ENCODE measurements at places on chromosomes 6 and 20.
A peak's percentile ranks its signal among the peaks of the same experiment; 100 is the strongest.

DNA sequence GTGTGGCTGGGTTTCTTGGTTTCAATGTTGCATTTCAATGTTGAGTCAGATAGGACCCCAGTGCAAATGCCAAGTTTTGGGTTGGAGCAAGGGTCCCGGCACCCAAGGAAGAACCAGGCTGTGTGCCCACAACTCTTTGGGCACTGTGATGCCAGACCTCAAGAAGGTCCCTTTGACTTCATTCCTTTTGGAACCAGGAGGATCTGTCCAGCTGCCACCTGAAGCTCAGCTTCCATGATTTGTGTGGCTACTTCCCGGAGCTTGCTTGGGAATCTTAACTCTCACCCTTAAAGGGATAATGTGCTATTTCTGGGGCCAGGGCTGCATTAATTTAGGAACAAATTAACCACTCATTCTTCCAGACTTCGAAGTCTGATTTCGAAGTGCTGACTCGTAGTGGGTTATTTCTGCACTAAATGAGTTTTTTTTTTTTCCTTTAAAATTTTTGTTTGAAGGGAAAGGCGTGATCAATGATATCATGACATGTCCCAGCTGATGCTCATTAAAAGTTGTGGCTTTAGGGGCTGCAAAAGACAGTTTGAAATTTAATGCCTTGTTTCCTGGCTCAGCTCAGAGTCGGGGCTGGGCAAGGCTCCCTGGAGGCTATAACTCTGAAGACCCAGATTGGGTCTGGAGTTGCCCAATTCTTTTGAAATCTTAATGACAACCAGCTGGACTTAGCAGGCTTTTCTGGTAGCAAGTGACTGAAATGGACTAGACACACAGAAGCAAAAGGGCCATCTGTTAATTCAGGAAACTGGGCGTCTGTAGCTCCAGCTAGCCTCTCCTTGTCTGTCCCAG lies 24.0 kb upstream of the PHACTR3 start:
- DNase-seq: peak; percentile 78

- peak; percentile 3 for DNase-seq
These were observed 274.1 kb upstream of the MAP3K7 start for GRCh38 chr6:90860822-90861601.

- DNase-seq: no peak
These were observed 151.6 kb downstream of the SOBP start for GRCh38 chr6:107641500-107641941.

- peak; percentile 62 for DNase-seq
These were observed 48.1 kb downstream of the HLA-DPB1 start for GRCh38 chr6:33123732-33124524.

DNA sequence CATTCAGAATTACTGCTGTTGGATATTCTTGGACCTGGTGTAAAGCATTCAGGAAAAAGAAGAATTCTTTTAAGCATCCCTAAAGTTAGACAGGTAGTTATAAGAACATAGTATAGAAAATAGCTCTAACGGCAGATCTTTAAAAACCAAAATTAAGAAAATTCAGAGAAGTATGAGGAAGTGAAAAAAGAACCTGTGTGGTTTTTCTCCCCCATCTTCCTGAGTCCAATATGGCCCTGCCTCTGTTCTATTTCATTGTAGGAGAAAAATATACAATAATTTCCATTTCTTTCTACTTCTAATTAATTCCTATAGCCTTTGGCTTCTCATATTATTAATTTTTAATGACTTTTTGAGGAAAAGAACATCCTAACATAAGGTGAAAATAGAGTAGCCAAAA lies 47.1 kb downstream of the FHL5 start:
- no peak for DNase-seq

- DNase-seq: peak; percentile 57
These were observed 1.4 kb upstream of the MARCKS start for GRCh38 chr6:113855500-113856374.

- DNase-seq: no peak
These were observed 179.4 kb downstream of the NRN1 start for GRCh38 chr6:5827056-5827904.

DNA sequence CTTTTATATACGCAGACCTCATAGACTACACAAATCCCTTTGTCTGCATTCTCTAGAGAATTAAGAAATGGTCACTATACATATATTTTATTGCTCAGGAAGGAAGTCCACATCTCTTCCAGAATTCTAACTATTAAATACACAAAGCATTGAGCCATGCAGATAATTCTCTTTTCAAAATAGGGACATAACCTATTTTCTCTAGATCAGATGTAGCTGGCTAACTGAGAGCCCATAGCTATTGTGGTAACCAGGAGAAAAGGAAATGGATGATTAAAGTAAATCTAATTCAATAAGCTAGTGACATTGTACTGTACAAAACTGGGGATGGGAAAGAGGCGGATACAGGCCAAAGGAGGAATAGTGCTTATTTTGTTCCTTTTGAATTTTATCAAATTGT lies 137.2 kb downstream of the BACH2 start:
- no peak for DNase-seq

DNA sequence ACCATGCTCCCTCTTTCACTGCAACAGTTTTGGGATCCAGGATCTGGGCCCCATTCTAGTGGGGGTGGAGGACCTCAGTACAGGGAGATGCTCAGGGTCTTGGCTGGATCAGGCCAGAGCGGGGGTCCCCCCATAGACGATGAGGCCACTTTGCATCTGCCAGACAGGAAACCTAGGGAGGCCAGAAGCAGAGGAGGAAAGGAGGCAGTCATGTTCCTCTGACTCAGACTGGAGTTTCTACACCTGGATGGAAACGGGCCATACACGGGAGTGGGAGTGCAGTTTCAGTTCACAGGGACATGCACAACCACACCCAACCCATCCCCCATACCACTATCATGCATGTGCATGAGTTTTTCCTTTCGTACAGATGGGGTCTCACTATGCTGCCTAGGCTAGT lies 3.6 kb upstream of the EMILIN3 start:
- DNase-seq: no peak

- no peak for DNase-seq
These were observed 66.5 kb upstream of the LY86 start for GRCh38 chr6:6521961-6522482.

- DNase-seq: no peak
These were observed 69.9 kb downstream of the SESN1 start for GRCh38 chr6:109024784-109025183.

DNA sequence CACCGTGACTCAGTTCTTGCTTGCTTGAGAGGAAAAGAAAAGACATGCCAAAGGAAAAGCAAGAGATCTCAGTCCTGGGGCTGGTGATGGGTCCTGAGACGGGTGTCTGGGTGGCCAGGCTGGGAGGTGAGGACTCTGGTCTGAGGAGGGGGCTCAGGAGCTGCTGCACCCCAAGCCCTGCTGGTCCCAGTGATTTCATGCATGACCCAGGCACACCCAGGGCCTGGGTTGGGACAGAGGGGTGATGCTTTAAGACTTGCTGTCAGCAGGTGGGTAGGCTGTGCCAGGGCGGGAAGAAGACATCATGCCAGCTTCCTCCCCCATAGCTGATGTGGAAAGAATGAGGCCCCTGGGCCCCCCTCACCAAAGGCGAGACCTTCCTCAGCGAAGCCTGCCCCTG lies 65.1 kb upstream of the PMEPA1 start:
- DNase-seq: no peak

- peak; percentile 23 for DNase-seq
These were observed 172.7 kb upstream of the MARCKS start for GRCh38 chr6:113684382-113684901.

DNA sequence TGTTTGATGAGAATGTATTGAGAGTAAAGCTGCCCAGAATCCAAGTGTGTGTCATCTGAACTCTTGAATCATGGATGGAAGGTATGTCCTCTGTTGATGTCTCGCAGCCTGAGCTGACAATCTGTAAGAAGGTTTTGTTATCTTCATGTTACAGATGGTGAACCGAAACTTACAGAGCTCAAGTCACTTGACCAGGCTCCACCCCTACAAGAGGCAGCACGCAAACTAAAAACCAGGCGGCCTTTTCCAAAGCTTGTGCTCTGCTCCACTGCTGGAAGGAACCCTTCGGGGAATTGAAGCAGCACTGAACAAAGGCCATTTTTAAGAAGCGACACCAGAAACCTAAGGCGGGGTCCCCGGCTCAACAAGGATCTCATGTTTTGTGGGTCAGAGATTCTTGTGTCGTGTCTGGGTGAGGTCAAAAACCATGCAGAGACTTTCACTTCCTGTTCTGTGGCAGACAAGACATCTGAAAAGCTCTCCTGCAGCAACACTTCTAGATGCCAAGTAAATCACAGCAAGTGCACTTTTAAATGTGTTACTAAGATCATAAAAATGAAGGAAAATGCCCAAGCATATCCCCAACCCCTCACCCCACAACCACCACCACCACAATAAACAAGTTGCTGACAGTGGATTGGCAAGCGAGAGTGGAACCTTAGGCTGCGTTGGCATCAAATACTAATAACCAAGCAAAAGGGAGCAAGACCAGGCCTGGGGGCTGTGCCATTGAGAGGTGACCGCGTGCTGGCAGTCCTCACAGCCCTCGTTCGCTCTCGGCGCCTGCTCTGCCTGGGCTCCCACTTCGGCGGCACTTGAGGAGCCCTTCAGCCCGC lies 27.3 kb downstream of the NQO2 start:
- DNase-seq: peak; percentile 62

- no peak for DNase-seq
These were observed 420.9 kb downstream of the PRKN start for GRCh38 chr6:162306616-162307015.

GRCh38 chr6:130843575-130844320 lies 16.5 kb downstream of the SMLR1 start:
- peak; percentile 39 for DNase-seq

DNA sequence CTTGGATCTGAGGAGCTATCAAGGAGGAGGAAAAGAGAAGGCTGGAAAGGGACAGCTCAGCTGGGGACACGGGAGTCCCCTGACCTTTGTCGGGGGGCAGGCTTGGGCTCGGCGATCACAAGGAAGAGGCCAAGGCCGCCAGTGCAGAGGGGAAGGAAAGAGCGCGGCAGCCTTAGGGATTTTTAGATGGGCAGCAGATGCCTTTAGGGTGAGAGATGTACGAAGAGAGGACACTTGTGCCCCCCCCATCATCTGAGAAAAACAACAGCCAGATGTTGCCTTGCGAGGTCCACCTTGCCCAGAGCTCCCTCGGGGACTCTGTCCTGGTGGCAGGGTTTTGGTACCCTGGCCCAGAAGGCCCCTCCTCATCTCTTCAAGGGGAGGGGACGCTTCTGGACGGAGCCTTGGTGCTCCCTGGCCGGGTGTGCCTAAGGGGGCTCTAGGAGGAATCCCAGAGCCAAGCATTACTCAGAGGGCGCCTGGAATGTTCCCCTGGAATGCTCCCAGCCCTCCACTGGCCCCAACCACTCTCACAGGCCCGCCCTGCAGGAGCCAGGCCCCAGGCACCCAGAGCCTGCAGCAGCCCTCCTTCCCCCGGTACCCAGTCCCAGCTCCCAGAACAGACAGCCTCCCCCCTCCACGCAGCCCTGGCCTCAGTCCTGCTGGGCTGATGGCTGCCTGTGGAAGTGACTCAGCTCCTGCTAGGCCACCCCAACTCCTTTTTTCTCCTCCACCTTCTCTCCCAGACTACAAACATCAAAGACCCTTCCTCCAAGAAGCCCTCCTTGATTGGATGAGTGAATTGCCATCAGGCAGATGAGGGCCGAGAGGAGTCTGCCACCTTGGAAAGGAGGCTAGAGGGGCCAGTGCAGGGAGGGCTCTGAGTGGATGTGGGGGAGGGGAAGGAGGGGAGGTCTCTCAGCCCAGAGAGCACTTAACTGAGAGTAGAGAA lies 1.8 kb downstream of the ADAM33 start:
- peak; percentile 89 for DNase-seq

GRCh38 chr6:42404484-42404883 lies 47.2 kb downstream of the TRERF1 start:
- peak; percentile 94 for DNase-seq

- DNase-seq: peak; percentile 81
These were observed 119.1 kb upstream of the ADGRF1 start for GRCh38 chr6:47161176-47161687.

DNA sequence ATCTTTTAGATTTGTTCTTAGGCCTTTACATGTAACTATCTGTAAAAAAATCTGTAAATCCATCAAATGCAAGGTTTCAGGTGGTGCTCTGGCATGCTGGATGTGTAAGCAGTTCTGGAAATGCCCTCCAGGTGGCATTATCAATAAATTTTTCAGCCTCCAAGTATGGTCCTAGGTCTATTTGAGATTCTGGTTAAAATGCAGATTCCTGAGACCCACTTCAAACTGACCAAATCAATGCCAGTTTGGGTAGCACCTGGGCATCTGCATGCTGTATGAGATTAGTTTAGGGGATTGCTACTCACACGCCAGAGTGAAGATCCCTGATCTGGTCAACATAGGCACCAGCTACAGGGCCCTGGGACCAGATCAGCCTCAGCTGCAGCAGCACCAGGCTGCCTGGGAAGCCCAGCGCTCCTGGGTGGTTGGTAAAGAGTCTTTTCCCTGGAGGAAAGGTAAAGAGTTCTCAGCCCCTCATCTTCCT lies 507.3 kb upstream of the CITED2 start:
- peak; percentile 51 for DNase-seq

GRCh38 chr20:45318386-45318939 lies 10.4 kb upstream of the MATN4 start:
- DNase-seq: no peak

GRCh38 chr20:20691477-20692235 lies 20.8 kb downstream of the RALGAPA2 start:
- DNase-seq: no peak

GRCh38 chr6:109717971-109718370 lies 26.9 kb downstream of the FIG4 start:
- DNase-seq: no peak

DNA sequence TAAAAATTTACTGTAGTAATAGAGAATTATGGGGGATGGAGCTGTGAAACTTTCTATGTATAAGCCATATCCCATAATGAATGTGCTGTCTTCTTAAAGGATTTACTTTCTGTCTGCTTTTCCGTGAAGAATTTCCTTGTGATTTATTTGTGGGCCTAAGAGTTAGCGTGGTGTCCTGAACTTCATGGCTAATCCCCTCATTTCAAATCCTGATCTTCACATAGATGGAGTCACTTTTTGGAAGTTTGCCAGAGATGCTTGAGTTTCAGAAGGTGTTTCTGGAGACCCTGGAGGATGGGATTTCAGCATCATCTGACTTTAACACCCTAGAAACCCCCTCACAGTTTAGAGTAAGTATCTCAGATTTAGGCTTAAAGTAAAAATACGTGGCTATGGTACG lies 19.4 kb upstream of the CLDN20 start:
- DNase-seq: no peak

DNA sequence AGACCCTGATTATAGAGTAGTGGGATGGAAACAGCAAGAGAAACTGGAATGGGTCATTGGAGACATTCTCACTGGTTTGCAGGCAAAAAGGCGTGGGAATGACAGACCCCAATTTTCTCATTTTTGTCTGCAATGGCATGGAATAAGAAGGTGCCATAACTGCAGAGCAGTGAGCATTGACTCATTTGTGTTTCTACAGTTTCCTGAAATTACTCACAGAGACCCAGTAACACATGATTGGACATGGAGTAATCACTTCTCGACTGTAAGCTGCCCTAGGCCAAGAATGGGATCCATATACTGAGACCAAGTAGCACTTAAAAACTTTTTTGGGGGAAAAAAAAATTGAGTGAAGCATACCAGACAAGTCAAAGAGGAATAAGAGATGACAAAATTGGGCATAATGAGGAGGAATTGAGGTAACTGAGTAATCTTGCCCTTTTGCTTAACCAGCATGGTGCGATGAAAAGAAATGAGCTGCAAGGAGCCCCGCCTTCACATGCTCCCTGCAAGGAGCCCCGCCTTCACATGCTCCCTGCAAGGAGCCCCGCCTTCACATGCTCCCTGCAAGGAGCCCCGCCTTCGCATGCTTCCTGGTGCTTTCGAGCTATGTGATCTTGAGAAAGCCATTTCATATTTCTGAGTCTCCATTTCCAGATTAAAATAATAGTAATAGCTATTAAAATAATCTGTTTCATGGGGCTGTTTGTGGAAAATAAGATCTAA lies 44.1 kb downstream of the NHSL1 start:
- DNase-seq: peak; percentile 8

GRCh38 chr6:100479179-100480035 lies 14.7 kb upstream of the SIM1 start:
- peak; percentile 43 for DNase-seq
